Stimulated activated CD4-positive, alpha-beta T cell treated with anti-CD3 and anti-CD28 coated beads, Interleukin-1b, Interleukin-23, amount 100 ng/mL, for 1 hour (primary cell): ENCODE measurements at places on chromosomes 3 and 15.

GRCh38 chr3:177262396-177262795 lies 65.1 kb upstream of the TBL1XR1 start:
- no peak for DNase-seq

DNA sequence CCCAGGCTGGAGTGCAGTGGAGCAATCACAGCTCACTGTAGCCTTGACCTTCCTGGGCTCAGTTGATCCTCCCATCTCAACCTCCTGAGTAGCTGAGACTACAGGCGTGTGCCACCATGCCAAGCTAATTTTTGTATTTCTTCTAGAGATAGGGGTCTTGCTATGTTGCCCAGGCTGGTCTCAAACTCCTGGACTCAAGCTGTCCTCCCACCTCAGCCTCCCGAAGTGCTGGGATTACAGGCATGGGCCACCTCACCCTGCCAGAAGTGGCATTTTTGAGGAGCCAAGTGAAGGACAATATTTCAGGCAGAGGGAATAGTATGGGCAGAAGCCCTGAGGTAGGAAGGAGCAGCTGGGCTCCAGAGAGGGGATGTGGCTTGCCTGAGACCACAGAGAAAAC lies 4.7 kb downstream of the ANKDD1A start:
- no peak for DNase-seq

- no peak for DNase-seq
Measured at GRCh38 chr3:21256932-21257331, 494.1 kb downstream of the ZNF385D start.

DNA sequence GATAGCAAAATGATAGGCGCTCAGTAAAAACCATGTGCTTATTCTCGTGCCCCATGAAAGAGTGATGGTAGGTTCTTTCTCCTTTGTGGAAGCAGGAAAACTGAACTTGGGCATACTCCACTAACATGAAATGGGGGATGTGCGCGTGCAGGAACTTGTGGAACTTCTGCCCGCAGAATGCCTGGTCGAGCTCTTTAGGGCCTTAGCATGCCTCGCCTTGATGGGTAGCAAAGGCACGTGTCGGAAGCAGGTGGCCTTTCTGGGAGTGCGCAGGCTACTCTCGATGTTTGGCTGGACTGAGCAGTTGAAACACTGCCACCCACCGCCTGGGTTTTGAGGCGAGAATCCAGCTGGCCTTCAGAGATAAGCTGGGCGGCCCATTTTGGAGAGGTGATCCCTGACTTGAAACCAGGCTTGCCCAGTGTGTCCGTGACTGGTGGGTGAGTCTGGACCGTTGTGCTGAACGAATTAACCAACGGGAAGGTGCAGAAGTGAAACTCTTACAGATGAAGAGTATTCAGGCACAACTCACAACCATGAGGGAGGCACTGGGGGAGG lies 842 bp downstream of the PCCB start:
- no peak for DNase-seq

GRCh38 chr3:56839784-56840715 lies 38.3 kb upstream of the ARHGEF3 start:
- DNase-seq, result no peak

DNA sequence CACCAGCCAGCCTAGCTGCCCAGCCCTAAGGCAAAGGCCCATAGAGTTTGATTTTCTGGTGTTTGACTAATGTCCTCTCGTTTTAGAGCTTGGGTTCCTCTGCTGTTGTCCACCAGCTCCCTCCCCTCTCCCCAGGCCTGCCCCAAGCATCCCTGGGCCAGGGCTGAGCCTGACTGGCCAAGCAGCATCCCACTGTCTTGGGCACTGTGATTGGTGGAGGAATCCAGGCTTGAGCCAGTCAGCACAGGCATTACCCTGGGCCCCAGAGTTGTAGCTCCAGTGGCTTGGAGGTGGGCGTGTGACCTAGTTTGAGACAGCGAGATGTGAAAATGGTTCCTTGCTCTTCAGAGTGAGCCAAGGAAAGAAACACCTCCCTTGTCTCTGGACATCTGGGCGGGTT lies 155.3 kb upstream of the MEF2A start:
- DNase-seq, result no peak

DNA sequence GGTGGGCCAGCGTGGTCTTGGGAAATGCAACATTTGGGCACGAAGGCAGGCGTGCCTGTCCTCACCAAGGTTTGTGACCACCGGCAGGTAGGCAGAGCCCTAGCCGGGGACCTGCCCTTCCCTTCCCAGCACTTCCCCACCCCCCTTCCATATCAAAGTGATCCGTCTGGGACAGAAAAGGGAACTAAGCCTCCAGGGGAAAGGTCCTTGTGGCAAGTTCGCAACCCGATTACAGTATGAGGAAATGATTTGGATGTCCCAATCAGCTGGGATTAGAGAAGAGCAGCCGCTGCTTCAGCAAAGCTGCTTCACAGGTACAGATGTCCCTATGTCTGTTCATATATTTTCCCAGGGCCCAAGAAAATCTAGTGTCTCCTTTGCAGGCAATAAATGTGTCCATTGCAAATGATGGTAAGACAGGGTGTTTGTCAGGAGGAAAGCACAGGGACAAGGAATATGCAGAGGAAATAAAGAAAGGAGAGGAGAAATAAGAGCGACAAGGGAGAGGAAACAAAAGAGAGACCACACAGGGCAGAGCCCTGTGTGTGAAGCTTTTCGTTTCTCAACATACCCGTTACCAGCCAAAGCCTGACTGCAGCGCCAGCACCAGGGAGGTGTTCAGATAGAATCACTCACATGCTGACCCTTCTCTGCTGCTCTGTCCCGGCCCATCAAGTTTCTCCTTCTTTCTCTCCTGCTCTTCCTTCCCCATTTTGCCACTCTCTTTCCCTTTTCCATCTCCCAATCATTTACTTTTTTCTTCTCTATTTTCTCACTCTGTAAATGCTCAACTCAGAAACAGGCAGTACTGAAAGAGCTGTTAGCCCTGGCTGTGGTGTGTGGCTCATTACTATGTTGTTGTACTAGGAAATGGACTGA lies 17.4 kb upstream of the SECISBP2L start:
- no peak for DNase-seq

DNA sequence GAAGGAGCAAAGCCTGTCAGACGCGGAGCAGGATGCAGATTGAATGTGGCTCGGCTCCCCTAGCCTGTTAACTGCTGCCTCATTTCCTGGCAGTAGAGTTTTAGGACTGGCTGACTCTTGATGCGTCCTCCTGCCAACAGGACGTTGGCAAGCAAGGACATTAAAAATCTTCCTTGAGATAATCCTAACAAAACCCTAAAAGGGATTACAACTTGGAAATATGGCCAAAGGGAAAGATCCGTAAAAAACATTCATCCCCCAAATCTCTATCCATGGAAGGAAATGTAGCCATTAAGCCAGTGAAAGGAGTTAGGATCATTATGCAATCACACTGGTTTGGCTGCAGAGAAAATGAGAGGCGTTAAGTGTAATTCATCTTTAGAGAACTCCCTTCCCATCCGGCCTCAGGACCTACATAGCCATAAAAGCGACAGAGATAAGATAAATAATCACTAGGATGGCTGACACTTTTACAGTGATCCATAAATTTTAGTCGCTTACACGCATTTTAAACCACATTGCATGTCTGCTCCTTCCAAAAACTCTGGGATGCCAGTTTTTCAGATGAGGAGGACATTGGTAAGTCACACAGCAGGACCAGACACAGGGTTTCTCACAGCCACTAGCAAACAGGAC lies 44.5 kb upstream of the C3orf80 start:
- no peak for DNase-seq

DNA sequence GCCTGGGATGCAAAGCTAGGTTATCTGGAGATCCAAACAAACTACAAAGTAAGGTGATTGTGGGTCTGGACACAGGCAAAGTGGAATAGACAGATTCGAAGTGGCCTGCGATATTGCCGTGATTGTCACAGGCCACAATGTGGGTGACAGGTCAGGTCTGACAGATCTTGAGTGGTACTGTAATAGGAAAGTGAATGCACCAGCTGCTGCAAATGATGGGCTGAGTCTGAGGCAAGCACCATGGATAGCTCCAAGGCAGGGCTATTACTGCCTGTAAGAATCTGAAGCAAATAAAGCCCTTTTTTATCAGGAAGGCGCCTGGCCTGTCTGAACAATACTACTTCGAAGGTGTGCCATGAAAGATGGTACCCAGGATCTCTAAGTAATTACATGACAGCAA lies 10.0 kb downstream of the ARMC8 start:
- DNase-seq, result no peak

GRCh38 chr3:66392512-66392911 lies 108.3 kb downstream of the LRIG1 start:
- DNase-seq, result no peak

DNA sequence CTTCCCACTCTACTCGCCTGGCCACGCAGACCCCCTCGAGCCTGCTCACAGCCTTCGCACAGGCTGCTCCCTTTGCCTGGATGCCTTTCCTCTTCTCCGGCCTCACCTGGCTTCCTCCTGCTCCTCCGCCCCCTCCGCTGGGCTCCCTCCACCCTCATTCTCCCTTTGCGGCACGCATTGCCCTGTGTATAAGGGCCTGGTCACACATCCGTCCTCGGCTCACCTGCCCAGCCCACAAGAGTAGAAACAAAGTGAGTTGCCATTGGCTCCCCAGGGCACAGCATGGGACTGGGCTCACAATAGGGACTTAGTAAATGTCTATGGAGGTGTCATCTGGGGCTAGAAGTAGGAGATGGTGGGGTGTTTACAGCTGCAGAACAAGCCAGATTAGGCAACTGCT lies 4.2 kb downstream of the PLXND1 start:
- no peak for DNase-seq

GRCh38 chr15:26294059-26294689 lies 431.0 kb upstream of the ATP10A start:
- no peak for DNase-seq

- no peak for DNase-seq
Measured at GRCh38 chr3:45317710-45318109, 70.7 kb upstream of the LARS2 start.

DNA sequence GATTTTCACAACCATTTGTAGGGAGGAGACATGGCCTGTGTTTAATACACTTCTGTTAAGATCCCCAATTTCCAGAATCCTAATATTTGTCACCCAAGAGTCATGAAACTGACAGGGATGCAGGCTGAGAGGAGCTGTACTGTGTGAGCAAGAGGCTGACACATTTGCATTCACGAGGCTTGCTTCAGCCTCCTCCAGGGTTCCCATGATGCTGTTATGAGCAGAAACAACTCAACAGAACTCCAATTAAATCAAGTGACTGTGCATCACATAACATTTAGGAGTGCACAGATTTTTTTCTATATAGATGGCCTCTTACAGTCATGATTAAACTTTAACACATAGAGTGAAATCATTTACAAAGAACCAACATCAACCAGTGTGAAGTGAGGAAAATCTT lies 292.3 kb upstream of the STT3B start:
- no peak for DNase-seq

- DNase-seq, result no peak
Measured at GRCh38 chr3:73848173-73848906, 223.6 kb upstream of the PDZRN3 start.

DNA sequence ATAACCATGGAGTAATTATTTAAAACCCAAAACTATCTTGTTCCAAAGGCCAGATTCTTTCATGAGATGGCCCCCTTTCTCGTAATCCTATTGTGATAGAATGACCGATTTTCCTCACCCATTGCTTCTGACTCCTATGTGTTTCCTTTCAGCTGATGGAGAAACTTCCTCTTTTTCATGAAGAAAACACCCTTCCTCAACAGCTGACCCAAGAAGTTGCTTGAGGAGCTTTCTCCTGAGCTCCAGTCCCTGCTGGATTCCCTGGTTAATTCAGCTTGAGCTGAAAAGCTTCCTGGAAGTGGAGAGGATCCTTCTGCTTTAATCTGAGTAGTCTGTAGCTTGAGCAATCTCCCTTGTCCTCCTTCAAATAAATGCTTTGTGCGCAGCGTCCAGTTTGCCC lies 75.0 kb downstream of the BFSP2 start:
- no peak for DNase-seq

GRCh38 chr3:177977381-177978158 lies 558.7 kb upstream of the KCNMB2 start:
- no peak for DNase-seq

GRCh38 chr3:57059411-57059810 lies 1.1 kb upstream of the SPATA12 start:
- DNase-seq, result no peak

DNA sequence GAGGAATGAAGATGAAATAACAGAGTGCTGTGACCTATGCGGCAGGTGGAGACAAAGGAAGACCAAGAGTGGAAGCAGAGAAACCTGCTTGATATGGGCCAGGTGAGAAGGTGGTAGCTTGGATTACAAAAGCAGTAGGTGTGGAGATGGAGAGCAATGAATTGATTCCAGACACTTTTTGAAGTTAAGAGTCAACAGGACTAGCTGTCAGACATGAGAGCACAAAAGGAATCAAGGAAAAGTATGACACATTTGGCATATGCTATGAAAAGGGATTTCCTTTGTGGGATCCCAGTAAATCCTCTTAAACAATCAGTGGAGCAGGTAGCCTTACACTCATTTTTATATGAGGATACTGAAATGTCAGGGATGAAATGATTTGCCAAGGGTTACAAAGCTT lies 160.5 kb downstream of the GREM1 start:
- no peak for DNase-seq

DNA sequence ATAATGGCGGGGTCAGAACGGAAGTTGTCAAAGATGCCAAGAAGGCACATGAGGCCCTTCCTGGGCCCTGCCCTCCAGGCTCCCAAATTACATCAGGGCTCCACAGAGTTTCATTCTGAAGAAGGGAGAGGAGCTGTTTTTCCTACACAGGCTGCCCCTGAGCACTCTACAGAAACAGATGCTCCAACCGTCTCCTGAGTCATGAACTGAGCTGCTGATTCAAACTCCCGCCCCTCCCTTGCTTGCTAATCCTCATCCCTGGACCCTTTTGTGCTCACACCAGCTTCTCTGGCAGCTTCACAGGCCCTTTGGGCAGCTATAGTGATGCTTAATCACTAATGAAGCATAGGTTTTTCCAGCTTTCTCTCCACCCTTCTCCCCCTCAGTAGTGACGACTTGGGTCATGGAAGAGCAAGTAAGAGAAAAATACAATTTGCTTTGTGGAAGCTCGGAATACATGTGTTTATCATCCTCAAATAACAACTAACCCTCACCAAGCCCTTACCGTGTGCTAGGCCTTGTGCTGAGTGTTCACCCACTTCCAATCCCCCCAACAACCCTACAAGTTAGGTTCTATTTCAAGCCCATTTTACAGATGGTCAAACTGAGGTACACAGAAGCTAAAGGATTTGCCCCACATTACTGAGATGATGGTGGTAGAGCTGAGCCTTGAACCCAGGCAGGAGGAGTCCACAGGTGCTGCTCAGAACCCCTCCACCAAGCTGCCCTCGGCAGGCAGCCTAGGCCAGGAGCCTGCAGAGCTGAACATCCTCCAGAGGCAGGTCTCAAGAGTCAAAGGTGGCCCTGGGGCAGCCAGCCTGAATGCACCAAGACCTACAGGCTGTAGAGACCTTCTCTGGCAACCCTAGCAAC lies 21.9 kb downstream of the MEGF11 start:
- no peak for DNase-seq

DNA sequence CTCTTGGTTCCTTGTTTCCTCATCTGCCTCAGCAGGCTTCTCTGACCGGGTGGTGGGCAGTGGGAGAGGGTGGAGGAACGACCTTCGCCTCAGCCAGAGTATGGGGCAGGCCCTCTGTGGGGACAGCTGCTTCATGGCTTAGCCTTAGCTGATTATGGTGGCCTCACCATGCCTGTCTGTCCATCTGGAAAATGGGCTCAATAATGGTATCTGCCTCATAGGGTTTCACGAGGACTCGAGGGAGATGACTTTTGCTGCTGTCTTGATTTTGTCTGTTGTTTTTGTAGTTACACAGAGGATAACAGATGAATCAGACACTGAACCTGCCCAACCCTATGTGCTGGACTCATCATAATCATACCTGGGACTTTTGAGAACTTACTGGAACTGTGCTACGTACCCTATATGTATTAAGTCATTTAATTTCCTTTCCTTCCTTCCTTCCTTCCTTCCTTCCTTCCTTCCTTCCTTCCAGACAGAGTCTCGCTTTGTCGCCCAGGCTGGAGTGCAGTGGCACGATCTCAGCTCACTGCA lies 46.5 kb downstream of the CDC25A start:
- no peak for DNase-seq
